Iris pigment epithelial cell (primary cell): ENCODE measurements at places on chromosomes 7 and 10.

DNA sequence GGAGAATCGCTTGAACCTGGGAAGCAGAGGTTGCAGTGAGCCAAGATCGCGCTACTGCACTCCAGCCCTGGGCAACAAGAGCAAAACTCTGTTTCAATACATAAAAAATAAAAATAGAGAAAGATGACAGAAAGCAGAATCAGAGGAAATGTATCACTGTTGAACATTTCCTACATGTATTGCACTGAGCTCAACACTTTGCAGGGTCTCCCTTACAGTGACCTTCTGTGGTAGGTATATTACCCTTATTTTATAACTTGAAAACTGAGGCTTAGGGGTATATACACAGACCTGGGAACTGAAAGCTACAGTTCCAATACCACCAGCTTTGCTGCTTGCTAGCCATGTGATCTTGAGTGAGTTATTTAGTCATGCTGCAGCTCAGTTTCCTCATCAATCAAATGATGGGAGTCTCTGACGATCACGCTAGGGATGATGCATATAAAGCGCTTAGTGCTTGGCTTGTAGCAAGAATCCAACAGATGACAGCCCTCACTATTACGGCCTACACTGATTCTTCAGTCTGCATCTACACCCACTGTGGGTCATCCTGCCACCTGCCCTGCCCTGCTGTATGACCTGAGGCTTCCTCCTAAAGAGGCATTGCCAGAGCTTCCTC, 99.0 kb downstream of the PDE1C start:
- no peak for DNase-seq

GRCh38 chr10:80540981-80541750, 3.5 kb downstream of the SH2D4B start:
- no peak for DNase-seq

GRCh38 chr7:133679977-133680376, 427.1 kb downstream of the EXOC4 start:
- DNase-seq = no peak

DNA sequence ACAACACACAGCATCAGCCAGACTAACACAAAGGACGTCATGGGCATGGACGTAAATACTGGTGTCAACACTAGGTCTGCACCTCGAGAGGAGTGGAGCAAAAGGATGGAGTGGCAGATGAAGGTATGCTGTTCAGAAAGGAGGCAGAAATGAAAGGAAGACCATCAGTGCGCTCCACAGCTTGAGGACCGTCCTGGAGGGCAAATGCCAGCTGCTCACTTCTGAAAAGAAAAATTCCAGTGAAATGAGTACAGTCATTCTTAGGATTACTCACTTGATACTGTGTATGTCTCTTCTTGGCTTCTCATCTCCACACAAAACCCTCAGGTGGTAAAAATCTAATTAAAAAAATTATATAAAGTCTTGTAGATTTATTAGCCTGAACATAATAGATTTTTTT, 44.8 kb downstream of the EGFR start:
- peak; percentile 78 for DNase-seq

DNA sequence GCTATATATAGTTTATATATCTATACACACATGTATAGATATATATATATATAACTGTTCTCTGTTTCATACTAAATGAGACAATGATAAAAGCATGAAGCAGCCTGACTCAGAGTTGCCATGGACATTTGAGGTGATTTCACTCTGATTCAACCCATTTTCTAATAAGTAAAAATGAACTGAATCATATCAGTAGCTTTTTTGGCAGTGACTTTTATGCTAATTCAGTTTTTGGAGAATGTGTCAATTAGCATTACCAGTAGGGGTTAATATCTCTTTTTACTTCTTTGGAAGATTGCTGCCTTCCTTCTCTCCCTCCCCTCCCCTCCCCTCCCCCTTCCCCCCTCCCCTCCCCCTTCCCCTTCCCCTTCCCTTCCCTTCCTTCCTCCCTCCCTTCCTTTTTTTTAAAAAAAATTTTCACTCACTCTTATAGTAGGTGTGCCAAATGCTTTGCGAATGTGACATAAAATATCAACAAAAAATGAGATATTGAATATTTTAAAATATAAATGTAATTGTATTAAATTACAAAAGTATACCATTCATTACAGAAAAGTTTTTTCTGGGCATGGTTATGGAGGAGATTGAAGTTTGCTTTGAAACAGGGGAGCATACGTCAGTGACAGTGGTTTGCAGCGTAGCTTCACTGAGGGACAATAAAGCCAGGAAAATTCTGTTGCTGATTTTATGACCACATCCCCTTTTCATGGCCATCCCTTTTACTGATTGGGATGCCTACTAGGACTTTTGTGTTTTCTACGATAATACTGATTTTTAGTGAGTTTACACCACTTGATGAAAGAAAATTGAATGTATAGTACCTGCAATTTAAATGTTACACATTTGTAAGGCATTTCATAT, 64.0 kb upstream of the KLF6 start:
- peak; percentile 87 for DNase-seq

GRCh38 chr10:71802235-71802634, 28.9 kb upstream of the VSIR start:
- no peak for DNase-seq

GRCh38 chr7:50185951-50186682, 93.1 kb upstream of the ZPBP start:
- no peak for DNase-seq

GRCh38 chr10:28284126-28284525, 18.7 kb downstream of the MPP7 start:
- DNase-seq = no peak

- DNase-seq = peak; percentile 22
These were observed 677 bp downstream of the SKAP2 start for GRCh38 chr7:26863518-26864308.

DNA sequence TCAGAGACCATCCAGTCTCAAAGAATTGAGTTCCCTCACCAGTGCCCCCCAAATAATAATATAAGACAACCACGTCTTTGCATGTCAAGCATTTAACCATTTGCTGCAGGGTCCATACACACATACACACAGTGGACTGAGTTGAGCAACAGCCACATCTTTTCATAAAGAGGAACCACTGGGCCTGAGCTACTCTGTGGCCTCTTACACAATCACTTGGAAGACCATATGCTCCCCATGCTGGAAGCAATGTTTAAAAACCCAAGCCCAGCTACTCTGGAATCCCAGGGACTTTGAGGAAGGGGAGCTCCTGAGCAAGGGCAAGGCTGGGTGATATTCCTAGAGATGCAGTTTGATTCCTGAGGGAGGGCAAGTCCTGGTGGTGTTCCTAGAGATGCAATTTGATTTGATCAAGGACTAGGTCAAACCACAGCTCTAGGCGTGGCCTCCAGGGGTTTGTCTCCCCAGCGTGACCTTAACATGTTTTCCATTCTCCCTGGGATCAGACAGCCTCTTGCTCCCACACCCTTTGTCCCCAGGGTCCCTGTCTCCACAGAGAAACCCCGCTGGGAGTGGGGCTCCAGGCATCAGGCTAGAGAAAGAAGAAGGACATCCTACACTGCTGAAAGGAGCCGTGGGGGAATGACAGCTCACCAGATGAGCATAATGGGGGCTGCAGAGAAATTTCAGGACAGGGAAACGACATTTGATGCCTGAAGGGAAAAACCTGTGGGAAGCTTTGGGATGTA, 376.2 kb upstream of the MGMT start:
- no peak for DNase-seq

- DNase-seq = no peak
These were observed 314.0 kb downstream of the PAXIP1 start for GRCh38 chr7:154688952-154689351.

GRCh38 chr7:71131256-71132126, 453 bp upstream of the GALNT17 start:
- peak; percentile 15 for DNase-seq

DNA sequence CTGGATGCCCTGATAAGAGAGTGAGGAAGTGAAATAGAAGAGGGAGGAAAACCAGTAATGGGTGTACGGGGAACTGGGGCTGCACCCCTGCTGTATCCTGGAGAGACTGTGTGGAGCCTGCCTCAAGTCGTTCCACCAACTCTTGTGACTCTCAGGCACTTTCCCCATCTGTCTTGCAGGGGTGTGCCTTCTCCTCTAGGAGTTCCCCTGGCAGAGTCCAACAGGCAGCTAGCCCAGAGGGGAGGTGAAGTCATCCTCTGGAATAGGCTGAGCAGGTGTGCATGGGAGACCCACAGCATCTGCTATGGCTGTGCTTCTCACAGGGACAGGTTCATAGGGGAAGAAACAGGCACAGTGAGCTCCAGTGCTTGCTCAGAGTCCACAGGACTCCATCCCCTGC, 46.8 kb downstream of the WIPF3 start:
- no peak for DNase-seq

- DNase-seq = no peak
These were observed 6.4 kb downstream of the KIAA1549 start for GRCh38 chr7:138974675-138975292.

GRCh38 chr10:44358080-44358771, 26.7 kb downstream of the CXCL12 start:
- DNase-seq = no peak

DNA sequence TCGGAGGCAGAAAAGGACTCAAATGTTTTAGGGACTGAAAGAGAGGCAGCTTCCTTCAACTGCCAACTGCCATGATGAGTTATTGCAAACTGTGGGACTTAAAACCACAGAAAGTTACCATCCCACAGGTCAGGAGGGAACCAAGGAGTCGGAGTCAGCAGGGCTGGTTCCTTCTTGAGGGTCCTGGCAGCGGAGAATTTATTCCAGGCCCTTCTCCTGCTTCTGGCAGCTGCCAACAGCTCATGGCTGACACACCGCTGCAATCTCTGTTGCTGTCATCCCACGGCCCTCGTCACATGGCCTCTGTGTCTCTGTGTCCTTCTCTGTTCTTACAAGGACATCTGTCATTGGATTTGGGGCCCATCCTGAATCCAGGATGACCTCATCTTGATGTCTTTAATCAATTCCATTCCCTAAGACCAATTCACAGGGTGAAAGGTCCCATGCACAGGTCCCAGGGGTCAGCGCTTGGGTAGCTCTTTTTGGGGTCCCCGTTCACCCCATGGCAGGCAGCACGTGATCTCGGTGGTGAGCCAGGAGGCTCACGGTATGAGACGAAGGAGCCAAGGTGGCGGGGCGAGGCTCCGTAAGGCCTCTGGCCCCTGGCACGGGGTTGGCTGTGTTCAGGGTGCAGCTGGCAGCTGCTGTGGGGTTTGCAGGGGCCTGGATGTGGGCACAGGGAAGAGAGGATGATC, 27.4 kb upstream of the PSMG3 start:
- no peak for DNase-seq

DNA sequence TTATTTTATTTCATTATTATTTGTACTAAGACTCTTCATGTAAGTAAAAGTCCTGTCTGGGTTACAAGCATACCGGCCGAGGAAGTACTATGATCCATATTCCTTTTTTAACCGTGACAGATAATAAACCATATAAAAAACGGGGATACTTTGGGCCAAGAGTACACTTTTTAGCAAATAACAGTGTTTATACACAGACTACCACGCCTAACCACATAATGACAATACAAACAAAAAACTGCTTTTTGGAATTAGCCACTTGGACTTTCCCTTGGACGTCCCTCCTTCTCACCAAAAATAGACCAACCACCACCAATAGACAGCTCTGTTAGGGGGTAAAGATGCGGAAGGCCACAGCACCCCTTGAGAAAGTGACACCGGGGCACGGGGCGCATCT, 800 bp downstream of the MINDY3 start:
- DNase-seq = no peak

DNA sequence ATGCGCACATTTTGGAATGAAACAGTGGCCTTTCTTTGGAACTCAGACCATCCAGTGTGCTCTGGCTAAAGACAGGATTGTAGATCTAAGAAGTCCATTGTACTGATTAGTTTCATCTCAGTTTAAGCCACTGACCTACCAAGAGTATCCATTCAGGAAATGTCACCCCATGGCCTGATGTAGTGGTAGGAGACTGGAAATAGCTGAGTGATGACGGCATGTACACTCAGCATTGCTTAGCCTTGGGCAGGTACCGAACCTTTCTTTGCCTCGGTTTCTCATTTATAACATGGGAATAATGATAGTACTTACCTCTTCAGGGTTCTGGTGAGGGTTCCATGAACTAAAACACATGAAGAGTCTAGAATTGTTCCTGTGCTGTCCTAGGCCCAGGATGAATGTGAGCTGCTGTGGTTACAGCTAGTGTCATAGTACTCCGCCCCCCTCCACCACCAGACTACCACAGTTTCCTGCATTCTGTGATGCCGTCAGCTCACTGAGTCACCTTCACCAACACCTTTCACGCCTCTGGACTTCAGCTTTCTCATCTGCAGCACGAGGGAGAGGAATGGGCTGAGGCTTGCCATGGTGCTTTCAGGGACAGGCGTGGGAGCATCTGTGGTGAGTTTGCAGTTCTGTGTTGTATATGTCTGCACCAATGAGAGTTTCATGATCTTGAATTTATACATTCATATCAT, 484.0 kb upstream of the GALNT17 start:
- DNase-seq = peak; percentile 27

DNA sequence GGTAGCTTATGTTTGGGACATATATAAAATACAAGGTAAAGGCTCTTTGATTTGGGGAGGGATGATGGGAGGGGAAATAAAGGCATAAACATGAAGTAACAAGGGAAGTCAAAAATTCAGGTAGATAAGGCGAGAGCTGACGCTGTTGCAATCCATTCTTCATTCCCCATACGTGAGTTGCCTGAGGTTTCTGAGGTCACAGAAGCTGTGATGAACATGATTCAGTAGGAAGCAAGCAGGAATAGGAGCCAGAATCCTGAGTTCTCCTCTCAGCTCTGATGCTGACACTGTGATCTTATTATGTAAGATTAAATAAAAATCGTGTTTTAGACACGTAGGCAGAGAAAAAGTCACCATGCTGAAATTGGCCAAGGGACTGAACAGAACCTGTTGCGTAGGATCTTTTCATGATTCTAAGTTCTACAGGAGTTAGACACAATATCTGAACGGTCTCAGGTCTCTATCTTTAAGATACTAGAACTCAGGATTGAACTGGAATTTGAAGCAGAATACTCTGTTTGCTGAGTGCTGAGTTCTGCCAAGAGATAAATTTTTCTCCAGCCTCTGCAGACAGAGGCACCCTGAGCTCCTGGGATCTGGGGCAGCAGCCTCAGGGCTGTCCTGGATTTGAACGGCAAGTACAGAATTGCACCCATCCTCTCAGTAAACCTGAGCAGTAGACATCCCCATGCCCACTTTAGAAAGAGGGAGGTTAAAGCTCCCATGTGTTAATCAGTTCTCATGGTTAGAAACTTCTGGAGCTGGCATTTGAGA, 21.0 kb downstream of the KLF6 start:
- peak; percentile 90 for DNase-seq

- DNase-seq = no peak
These were observed 166.4 kb downstream of the CHN2 start for GRCh38 chr7:29360633-29361625.
